Cortex of kidney (tissue), 1 donor: ENCODE measurements at places on chromosomes 12 and 14.

GRCh38 chr14:79411403-79412174 is 799.7 kb downstream of the DIO2 start:
- no peak for DNase-seq

DNA sequence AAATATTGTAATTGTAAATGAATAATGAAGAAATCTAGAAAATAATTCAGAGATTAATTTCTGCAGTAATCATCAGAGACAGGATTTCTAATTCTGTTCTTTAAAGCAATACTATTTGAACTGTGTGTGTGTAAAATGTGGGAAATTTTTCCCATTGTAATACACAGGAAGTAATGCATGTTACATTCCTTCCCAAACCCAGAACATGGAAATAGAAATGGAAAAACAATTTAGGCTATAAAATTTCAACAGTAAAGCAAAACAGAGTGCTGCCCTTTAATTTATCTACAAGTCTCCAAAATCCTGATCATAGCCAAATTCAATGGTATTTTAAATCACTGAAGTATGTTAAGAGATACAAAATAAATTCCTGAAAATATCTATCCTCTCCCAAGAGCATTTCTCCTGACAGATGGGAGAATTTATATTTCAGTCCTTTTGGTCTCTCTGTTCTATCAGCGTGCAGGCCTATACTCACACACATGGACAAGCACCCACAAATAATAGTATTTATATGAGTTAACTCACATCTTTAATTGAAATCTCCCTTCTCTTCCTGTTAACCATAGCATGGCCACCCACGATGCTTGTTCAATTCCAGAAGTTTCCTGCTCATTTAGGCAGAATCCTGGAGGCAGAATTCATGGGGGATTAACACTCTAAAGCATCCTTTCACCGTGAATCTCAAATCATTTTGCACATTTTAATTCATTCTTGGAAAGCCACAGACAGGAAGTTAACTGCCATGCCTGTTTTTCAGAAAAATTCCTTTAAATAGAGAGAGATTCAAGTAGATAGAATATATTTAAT is 1465.4 kb upstream of the FLRT2 start:
- DNase-seq, result no peak

GRCh38 chr12:106049105-106049504 is 89.6 kb downstream of the NUAK1 start:
- DNase-seq, result no peak

- no peak for DNase-seq
Observed at GRCh38 chr14:105853089-105853906, 326.9 kb downstream of the TMEM121 start.
